Endodermal cell (in vitro differentiated cells): ENCODE measurements at places on chromosomes 13 and 19.
A peak's percentile ranks its signal among the peaks of the same experiment; 100 is the strongest.

- H3K27ac ChIP-seq = no peak overlapping the region
- peak; percentile 26 for DNase-seq
- H3K4me3 ChIP-seq = no peak overlapping the region
- H3K36me3 ChIP-seq = no peaks in the 10 kb centered on the region
- no peaks in the 10 kb centered on the region for H3K27me3 ChIP-seq
Measured at GRCh38 chr19:29484876-29485275, 40.9 kb upstream of the VSTM2B start.

DNA sequence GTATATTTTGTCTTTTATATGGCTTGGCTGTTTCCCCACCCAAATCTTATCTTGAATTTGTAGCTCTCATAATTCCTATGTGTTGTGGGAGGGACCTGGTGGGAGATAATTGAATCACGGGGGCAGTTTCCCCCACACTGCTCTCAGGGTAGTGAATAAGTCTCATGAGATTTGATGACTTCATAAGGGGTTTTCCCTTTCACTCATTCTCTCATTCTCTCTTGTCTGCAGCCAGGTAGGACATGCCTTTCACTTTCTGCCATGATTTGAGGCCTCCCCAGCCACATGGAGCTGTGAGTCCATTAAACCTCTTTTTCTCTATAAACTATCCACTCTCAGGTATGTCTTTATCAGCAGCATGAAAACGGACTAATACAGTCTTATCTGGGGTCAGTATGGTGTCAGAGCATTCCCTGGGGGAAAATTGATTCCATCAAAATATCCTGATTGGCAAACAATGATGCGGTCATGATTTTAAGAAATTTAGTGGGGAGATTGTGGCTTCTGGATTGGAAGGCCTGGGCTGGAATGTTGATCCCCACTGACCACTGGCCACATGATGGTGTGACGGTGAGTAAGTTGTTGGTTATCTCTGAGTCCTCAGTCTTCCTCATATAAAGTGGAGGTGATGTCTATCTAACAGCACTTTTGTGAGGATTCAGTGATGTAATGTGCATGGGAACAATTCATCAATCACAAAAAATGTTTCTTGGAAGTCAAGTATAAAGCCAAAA is 27.5 kb upstream of the ANKRD10 start:
- no peaks in the 10 kb centered on the region for H3K27me3 ChIP-seq
- H3K27ac ChIP-seq = no peak overlapping the region
- no peak for DNase-seq
- H3K4me1 ChIP-seq = no peaks in the 10 kb centered on the region
- no peak overlapping the region for H3K4me3 ChIP-seq
- H3K36me3 ChIP-seq = no peaks in the 10 kb centered on the region

GRCh38 chr13:99373436-99373835 is 66.2 kb upstream of the GPR183 start:
- peak; percentile 33 for DNase-seq
- H3K4me3 ChIP-seq = no peak overlapping the region
- no peaks in the 10 kb centered on the region for H3K4me1 ChIP-seq
- no peak overlapping the region for H3K27ac ChIP-seq

- no peak overlapping the region for H3K4me3 ChIP-seq
- peak overlapping the region; percentile 52 for H3K27ac ChIP-seq
- peaks cover 35% of the 10 kb centered on the region for H3K36me3 ChIP-seq
- H3K27me3 ChIP-seq = no peaks in the 10 kb centered on the region
- H3K4me1 ChIP-seq = peaks cover 10% of the 10 kb centered on the region
Measured at GRCh38 chr19:54209058-54209810, 8.6 kb downstream of the RPS9 start.

GRCh38 chr13:37187621-37188020 is 82.2 kb upstream of the CSNK1A1L start:
- no peak for DNase-seq
- no peaks in the 10 kb centered on the region for H3K4me1 ChIP-seq
- H3K36me3 ChIP-seq = no peaks in the 10 kb centered on the region
- H3K4me3 ChIP-seq = no peak overlapping the region
- no peaks in the 10 kb centered on the region for H3K27me3 ChIP-seq

GRCh38 chr13:35309706-35310105 is 166.8 kb downstream of the MAB21L1 start:
- H3K4me3 ChIP-seq = no peak overlapping the region
- no peaks in the 10 kb centered on the region for H3K4me1 ChIP-seq
- no peaks in the 10 kb centered on the region for H3K36me3 ChIP-seq
- peaks cover 11% of the 10 kb centered on the region for H3K27me3 ChIP-seq
- no peak for DNase-seq

DNA sequence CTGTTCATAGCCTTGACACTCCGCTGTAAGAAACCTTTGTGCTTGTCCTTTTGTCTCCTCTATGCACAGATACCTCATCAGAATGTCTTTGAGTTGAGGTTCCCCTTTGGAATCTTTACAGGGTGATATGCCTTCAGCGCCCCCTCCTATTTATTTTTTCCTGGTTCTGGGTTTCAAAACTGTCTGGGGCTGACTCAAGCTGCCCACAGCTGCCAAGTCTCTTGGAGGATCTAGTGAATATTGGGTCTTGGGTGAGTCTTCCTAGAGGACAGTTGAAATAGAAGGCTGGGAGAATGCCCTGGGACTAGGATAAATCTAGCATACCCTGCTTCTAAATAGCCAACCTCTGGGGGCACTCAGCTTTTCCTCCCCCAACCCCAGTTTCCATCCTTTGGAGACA is 930 bp downstream of the ZNF136 start:
- peak overlapping the region; percentile 84 for H3K4me3 ChIP-seq
- H3K27me3 ChIP-seq = no peaks in the 10 kb centered on the region
- no peak for DNase-seq
- no peak overlapping the region for H3K27ac ChIP-seq

GRCh38 chr19:10566658-10567410 is 1.0 kb upstream of the KRI1 start:
- no peaks in the 10 kb centered on the region for H3K4me1 ChIP-seq
- no peak overlapping the region for H3K4me3 ChIP-seq
- peaks cover 9% of the 10 kb centered on the region for H3K36me3 ChIP-seq
- peak; percentile 63 for DNase-seq
- no peak overlapping the region for H3K27ac ChIP-seq
- peaks cover 16% of the 10 kb centered on the region for H3K27me3 ChIP-seq
